ENCODE measurements at places on chromosomes 2 and 18.

DNA sequence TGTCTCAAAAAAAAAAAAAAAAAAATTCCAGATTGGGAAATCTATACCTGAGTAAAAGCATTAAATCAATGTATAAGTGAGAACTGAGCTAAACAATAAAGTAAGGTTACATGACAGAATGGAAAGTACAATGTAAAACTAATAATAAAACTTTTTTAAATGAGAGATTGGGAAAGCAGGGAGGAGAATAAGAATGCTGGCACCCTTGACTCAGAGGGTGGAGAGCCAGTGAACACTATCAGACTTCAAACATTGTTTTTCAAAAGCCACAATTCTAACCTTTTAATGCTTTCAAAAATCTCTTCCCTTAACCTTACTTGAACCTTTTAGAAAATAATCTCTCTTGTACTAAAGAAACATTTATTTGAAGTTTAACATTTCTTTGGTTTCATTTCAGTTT lies 63.5 kb downstream of the TBC1D8 start:
- no peak for DNase-seq

DNA sequence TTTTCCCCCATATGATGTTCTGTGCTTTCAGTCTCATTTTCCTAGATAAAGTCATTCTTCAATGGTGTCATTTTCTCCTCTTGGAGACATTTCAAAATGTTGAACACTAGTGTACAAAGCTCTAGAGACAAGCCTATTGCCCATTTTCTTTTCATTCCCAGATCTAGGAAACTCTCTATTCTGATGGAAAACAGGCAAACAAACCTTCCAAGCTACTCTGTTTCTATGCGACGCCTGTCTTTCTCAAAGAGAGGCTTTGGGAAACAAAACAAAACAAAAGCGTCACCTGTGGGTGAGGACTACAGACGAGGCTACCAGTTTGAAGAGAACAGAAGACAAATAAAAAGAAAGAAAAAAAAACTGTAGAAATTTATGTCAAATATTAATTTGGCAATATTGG lies 311.0 kb downstream of the CBLN2 start:
- no peak for DNase-seq

- no peak for DNase-seq
Measured at GRCh38 chr2:31710121-31710520, 129.4 kb upstream of the SRD5A2 start.

- no peak for DNase-seq
Measured at GRCh38 chr18:21458310-21458709, 142.2 kb downstream of the ESCO1 start.

DNA sequence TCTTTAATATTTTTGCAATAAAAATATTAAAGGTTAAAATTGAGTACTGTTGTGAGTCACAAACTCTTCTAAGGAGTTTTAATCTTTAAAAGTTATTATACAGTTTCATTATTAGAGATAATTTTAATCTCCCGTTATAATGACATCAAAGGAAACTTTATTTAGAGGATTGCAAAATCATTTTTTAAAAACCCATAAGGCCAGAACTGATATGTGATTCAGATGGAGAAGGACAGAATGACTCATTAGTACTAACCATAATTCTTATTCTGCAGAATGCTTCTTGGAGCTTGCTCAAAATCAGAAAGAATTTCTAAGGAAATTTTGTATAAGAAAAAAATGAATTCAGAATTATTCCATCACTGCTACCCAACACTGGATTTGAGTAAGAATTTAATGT lies 12.5 kb upstream of the HNRNPLL start:
- peak; percentile 82 for DNase-seq

DNA sequence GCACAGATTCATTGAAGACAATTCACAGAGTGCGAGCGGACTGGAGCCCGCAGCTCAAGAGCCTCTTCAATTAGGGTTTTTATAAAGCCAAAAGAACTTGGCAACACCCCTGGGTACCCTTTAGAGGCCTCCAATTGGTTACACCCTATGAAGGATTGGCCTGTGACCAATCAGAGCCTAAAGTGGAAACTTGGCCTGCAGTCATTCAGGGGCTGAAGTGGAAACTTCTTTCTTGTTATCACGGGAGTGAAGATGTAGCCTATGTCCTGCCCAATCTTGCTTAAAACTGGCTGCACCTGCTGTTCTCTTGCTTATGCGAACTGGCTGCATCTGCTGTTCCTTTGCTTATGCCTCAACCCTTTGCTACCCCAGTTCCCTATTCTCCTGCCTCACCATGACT lies 1.8 kb upstream of the HJURP start:
- no peak for DNase-seq

- DNase-seq: no peak
Measured at GRCh38 chr2:235160281-235160810, 208.5 kb downstream of the SH3BP4 start.

DNA sequence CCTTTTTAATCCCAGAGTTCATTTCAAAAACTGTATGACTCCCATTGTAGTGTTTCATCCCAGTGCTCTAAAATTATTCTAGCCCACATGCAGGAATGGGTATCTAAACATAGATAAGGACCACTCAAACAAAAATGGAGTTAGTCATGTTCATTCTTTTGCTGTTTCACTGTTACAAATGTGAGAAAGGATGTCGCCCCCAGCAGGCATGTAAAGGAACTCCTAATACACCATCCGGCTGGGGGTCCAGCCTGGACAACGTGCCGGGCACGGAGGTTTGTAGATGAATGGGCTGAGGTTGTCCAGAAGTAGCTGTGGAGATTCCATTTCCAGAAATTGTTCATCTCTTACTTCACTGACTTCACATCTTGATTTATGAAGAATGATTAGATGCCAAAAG lies 101.9 kb upstream of the RAB12 start:
- peak; percentile 1 for DNase-seq
